CD4-positive, CD25-positive, alpha-beta regulatory T cell (primary cell): ENCODE measurements at places on chromosomes 7 and 10. TPM values are rescaled to one million over a fixed set of nuclear protein-coding genes. Genes with fewer than 3 reads are reported as not detected.

DNA sequence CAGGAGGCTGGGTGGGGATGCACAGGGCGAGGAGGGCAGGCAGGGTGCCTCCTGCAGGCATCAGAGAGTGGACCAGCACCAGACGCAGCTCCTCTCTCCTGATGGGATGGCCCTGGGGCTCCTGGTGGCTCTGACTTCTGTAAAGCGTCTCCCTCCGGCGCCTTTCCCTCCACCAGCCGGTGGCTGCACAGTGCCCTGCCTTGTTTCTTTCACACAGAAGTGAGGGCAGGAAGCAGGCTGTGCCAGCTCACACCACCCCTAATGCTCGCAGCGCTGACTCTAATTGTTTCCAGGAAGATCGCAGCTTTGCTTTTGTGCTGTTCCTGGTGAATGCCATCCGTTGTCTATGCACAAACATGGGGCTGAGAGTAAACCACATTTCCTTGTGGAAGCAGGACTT lies 152.3 kb upstream of the LANCL2 start:
- no peaks in the 10 kb centered on the region for H3K27me3 ChIP-seq
- no peak overlapping the region for H3K27ac ChIP-seq
- no peaks in the 10 kb centered on the region for H3K4me1 ChIP-seq

DNA sequence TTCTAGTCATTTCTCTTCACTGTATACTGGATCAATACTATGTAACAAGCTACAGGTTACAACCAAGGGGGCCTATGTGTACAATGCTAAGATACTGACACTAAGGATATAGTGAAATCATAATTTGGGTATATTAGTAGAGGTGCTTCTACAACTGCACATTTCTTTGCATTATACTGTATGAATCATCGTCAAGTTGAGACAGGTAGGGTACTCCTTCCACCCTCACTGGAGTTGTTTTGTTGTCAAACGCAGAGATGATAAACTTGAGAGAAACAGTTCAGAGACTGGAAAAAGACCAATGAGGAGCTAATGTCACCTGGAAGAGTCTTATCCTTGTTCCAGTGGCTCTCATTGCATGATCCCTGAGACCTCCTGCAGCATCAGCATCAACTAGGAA lies 208.2 kb upstream of the PRPS1L1 start:
- DNase-seq = no peak
- H3K36me3 ChIP-seq = no peaks in the 10 kb centered on the region
- no peak overlapping the region for H3K4me3 ChIP-seq
- no peaks in the 10 kb centered on the region for H3K27me3 ChIP-seq

GRCh38 chr7:92276460-92276864 lies 30.7 kb downstream of the ANKIB1 start:
- no peaks in the 10 kb centered on the region for H3K27me3 ChIP-seq
- H3K4me1 ChIP-seq = no peaks in the 10 kb centered on the region
- no peak overlapping the region for H3K27ac ChIP-seq
- peaks cover 3% of the 10 kb centered on the region for H3K36me3 ChIP-seq
- no peak for DNase-seq

DNA sequence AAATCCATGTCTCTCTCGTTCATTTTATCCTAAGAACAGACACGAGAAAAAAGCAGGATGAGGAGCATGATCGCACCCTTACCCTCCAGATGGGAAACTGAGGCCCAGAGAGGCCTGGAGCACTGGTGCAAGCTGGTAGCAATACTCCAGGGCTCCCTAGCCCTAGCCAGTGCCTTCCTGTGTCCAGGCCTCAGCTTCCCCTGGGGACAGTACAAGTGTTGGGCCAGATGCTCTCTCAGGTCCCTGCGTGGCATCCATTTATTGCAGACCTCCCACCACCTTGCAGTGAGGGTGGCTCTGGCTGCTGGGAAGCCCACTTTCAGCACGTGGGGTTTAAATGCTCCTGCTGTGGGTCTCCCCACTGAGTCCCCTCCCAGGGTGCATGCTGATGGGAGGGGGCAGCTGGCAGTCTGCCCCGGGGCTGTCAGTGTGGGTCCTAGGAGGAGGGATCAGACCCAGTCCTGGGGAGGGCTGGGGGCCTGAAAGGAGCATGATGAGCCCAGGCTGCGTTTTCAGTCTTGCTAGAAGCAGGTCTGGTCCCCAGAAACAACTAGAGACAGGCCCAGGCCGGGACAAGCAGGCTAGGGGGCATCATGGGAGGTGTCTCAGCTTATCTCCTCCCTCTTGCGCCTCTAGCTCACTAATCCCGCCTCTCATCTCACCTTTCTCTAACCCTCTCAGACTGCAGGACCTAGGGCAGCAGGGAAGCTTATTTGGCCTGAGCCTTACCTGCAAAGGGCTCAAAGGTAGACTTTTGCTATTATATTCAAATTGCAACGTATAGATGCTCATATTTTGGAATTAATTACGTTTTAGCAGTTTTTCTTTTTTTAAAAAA lies 662 bp upstream of the PPIF start:
- no peaks in the 10 kb centered on the region for H3K27me3 ChIP-seq
- DNase-seq = no peak
- no peak overlapping the region for H3K4me3 ChIP-seq

- H3K36me3 ChIP-seq = no peaks in the 10 kb centered on the region
- no peak overlapping the region for H3K27ac ChIP-seq
- H3K27me3 ChIP-seq = no peaks in the 10 kb centered on the region
- DNase-seq = no peak
Observed at GRCh38 chr7:137015015-137015414, 146.6 kb downstream of the CHRM2 start.

DNA sequence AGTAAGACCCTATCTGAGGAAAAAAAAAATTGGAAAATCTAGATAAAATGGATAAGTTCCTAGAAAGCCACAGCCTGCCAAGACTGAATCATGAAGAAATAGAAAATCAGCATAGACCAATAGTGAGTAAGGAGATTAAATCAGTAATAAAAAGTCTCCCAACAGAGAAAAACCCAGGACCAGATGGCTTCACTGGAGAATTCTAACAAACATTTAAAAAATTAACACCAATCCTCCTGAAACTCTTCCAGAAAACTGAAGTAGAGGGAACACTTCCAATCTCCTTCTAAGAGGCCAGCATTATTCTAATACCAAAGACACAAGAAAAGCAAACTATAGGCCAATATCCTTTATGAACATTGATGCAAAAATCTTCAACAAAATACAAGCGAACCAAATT lies 8.8 kb upstream of the LIMK1 start:
- no peak overlapping the region for H3K27ac ChIP-seq
- DNase-seq = no peak
- H3K27me3 ChIP-seq = no peaks in the 10 kb centered on the region
- no peaks in the 10 kb centered on the region for H3K4me1 ChIP-seq

GRCh38 chr10:34795334-34795733 lies 19.8 kb downstream of the PARD3 start:
- no peak overlapping the region for H3K27ac ChIP-seq
- H3K4me3 ChIP-seq = no peak overlapping the region
- no peaks in the 10 kb centered on the region for H3K27me3 ChIP-seq

- no peaks in the 10 kb centered on the region for H3K27me3 ChIP-seq
- no peak overlapping the region for H3K4me3 ChIP-seq
- DNase-seq = no peak
- H3K4me1 ChIP-seq = no peaks in the 10 kb centered on the region
Observed at GRCh38 chr10:119908166-119908565, 15.6 kb downstream of the SEC23IP start.

- no peaks in the 10 kb centered on the region for H3K4me1 ChIP-seq
- DNase-seq = no peak
- H3K27ac ChIP-seq = no peak overlapping the region
- no peak overlapping the region for H3K4me3 ChIP-seq
- peaks cover 3% of the 10 kb centered on the region for H3K27me3 ChIP-seq
- H3K36me3 ChIP-seq = no peaks in the 10 kb centered on the region
Observed at GRCh38 chr7:22441157-22441556, 58.8 kb downstream of the STEAP1B start.

DNA sequence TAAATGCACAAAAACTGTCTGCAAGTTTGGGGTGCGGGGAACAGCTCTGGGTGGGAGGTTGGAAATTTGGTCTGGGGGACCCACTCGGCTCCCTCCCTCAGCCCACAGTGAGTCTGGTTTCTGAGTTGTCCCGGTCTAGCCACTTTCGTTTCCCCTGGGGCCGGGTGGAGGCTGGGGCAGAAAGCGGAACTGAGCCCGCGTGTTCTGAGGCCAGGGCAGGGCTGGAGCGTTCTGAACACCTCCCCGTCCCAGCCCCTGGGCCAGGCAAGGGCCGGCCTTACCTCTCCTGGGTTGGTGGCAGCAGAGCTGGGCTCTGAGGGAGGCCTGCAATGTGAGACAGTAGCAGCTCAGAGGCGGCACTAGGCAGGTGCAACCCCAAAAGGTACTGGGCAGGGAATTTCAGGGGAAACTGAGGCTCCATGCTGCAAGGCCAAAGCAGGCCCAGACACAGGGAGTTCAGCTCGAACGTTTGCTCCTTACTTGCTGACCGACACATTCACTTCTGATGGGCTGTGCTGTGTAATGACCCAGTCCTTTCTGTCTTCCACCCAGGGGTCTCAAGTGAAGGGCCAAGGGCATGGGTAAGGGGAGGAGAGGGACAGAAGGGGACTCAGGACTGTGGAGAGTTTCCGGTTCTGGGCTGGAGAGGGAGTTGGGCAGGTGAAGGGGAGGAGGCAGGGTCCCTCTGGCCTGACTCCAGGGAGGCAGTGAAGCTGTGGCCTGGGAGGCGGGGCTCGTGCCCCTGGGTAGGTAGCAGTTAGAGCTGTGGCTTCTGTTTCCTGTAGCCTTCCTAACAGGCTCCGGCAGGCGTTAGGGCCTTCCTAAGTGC lies 3.0 kb downstream of the IRF5 start:
- DNase-seq = peak; percentile 8
- no peaks in the 10 kb centered on the region for H3K27me3 ChIP-seq
- H3K4me3 ChIP-seq = peak overlapping the region; percentile 59
- H3K4me1 ChIP-seq = peaks cover 36% of the 10 kb centered on the region

GRCh38 chr7:55072251-55072650 lies 53.4 kb downstream of the EGFR start:
- no peaks in the 10 kb centered on the region for H3K36me3 ChIP-seq
- peaks cover 2% of the 10 kb centered on the region for H3K27me3 ChIP-seq
- DNase-seq = no peak
- peaks cover 9% of the 10 kb centered on the region for H3K4me1 ChIP-seq

DNA sequence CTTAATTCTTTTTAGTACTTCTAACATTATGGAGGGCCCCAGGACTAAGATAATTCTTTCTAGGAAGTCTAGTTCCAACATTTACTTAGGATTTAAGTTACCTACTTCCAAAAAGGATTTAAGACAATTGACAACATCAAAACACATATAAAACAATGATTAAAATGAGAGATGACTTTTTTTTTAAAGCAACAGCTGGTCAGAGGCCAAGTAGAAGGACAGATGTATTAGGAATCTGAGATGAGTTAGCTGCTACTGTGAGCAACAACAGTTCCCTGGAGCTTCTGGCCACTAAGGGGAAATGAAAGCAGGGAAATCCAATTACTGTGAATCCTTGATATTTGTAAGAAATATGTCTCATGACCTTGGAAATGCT lies 222.3 kb downstream of the PHTF2 start:
- H3K4me3 ChIP-seq = no peak overlapping the region
- peaks cover 19% of the 10 kb centered on the region for H3K27me3 ChIP-seq
- H3K36me3 ChIP-seq = no peaks in the 10 kb centered on the region
- no peaks in the 10 kb centered on the region for H3K4me1 ChIP-seq
- no peak for DNase-seq

DNA sequence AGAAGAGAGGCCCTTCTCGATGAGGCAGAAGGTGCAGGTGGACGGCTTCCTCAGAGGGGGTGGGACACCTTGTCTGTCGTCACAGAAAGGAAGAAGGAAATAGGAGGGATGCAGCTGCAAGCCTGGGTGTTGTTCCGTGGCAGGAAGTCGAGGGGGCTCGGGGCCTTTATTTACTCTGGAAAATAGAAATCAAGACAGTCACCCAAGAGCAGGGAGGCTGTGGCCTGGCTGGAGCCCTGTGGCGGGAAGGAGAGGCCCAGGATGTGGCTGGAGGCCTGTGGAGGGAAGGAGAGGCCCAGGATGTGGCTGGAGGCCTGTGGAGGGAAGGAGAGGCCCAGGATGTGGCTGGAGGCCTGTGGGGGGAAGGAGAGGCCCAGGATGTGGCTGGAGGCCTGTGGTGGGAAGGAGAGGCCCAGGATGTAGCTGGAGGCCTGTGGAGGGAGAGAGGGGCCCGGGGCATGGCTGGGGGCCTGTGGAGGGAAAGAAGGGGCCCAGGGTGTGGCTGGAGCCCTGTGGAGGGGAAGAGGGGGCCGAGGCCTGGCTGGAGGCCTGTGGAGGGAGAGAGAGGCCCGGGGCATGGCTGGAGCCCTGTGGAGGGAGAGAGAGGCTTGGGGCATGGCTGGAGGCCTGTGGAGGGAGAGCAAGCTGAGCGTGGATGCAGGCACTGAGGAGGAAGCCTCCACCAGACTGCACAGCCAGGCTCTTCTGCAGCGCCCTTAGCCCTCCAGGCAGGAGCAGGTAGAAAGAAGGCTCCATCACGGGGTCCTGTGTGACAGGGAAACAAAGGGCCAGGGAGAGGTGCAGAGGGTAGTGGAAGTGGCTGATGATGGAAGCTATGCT lies 97.3 kb upstream of the SFMBT2 start:
- H3K4me1 ChIP-seq = peaks cover 16% of the 10 kb centered on the region
- H3K4me3 ChIP-seq = no peak overlapping the region
- H3K27ac ChIP-seq = peak overlapping the region; percentile 59

DNA sequence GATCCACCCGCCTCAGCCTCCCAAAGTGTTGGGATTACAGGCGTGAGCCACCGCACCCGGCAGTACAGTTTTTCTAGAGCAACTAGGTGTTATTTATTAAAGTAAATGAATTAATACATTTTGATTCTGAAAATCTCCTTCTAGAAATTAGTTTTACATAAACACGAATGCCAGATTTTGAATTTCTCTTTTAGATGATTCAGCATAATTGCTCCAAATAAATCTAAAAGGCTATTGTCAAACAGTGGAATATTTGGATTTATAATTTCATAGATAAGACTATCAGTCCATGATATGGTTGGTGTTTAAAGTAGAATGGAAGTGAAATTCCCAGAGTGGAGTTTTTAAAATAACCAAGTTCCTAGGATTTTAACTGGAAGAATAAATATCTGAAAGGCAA lies 1.5 kb upstream of the PHF14 start:
- no peak for DNase-seq
- H3K4me1 ChIP-seq = peaks cover 30% of the 10 kb centered on the region
- peaks cover 2% of the 10 kb centered on the region for H3K36me3 ChIP-seq
- H3K4me3 ChIP-seq = no peak overlapping the region
- H3K27me3 ChIP-seq = peaks cover 13% of the 10 kb centered on the region
- no peak overlapping the region for H3K27ac ChIP-seq

The PRKAG2 gene
- 43.0 TPM for total RNA-seq

The MICU1 gene
- 26.5 TPM for total RNA-seq

The ANXA7 gene
- total RNA-seq = 108 TPM

The AKAP9 gene
- 81.2 TPM for total RNA-seq

The KCNK18 gene
- total RNA-seq = not detected
